Naive thymus-derived CD8-positive, alpha-beta T cell (primary cell): ENCODE measurements at places on chromosomes 16 and 17.
A peak's percentile ranks its signal among the peaks of the same experiment; 100 is the strongest.

GRCh38 chr16:78903843-78904242 lies 696.7 kb downstream of the MAF start:
- no peak for DNase-seq

- no peak for DNase-seq
Observed at GRCh38 chr16:24023621-24024020, 187.8 kb downstream of the PRKCB start.

GRCh38 chr17:50831471-50831928 lies 3.9 kb upstream of the WFIKKN2 start:
- no peak for DNase-seq

DNA sequence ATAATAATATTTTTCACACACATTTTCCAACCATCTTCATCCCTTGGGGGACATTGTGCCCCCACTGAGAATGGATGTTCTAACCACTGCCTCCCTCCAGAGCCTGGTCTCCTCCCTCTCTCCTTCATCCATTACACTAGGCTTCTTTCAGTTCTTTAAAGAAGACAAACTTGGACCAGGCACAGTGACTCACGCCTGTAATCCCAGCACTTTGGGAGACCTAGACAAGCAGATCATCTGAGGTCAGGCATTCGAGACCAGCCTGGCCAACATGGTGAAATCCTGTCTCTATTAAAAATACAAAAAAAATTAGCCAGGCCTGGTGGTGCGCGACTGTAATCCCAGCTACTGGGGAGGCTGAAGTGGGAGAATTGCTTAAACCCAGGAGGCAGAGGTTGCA lies 6.5 kb downstream of the ALOX15 start:
- no peak for DNase-seq

- no peak for DNase-seq
Observed at GRCh38 chr16:83627996-83628395, 179.8 kb upstream of the HSBP1 start.

DNA sequence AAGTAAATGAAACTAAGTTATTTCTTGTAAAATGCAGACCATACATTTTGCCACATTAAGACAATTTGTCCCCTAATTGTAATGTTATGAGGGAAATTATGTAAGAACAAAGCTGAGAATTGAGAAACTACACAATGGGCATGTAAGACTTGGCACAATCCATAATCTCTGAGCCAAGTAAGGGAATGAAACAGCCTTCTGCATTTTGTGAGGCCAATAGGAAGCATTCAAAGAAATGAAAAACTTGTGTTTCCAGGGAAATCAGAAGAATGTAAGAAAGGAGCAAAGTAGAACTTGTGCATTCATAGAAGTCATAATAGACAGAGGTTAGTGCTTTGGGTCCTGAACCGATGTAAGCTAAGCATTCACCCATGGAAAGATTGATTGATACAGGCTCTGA lies 1.8 kb downstream of the KRTAP9-4 start:
- no peak for DNase-seq

DNA sequence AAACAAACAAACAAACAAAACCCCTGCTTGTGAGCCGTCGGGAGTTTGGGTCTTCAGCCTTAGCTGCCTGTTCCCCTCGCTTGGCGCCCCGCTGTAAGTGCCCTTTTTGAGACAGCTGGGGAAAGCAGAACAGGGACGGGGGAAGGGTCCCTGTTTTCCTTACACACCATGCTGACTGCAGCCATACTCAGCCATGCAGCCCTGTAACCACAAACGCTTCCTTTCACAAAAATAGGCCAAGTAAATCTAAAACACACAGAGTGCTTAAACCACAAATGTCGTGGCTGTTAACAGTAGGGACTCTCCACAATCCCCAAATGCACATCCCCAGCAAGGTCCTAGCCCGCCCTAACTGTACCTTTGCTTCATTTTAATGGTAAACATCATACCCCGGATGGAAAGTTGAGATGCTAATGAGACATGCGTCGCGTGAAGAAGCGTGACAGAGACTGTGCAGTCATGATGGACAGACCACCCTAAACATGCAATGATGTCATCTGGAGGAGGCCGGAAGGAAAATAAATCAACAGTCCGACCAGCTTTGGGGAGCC lies 129.9 kb downstream of the MGAT5B start:
- DNase-seq = peak; percentile 37
